ENCODE measurements at places on chromosomes 2 and 18.

GRCh38 chr2:37992601-37993000 is 67.5 kb downstream of the RMDN2 start:
- no peak for DNase-seq

GRCh38 chr18:75612456-75612855 is 185.0 kb upstream of the SMIM21 start:
- no peak for DNase-seq

DNA sequence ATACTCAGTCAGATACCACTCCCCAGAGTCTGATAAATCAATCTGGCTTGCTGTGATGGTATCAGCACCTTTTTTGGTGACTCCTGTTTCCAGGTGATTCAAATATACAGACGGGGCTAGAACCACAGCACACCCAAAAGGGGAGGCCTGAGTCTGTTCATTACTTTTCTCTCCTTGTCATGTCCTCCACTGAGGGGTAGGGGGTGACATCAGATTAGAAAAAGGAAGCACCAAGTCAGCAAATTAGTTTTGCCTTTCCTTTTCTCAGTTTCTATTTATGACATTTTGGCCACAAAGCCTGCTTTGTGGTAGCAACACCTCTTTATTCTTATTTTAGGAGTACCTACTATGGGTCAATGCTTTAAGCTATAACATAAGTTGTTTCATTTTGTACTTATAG is 127.4 kb downstream of the CCDC102B start:
- DNase-seq, result no peak

GRCh38 chr18:2392446-2392845 is 178.9 kb downstream of the METTL4 start:
- DNase-seq, result no peak

DNA sequence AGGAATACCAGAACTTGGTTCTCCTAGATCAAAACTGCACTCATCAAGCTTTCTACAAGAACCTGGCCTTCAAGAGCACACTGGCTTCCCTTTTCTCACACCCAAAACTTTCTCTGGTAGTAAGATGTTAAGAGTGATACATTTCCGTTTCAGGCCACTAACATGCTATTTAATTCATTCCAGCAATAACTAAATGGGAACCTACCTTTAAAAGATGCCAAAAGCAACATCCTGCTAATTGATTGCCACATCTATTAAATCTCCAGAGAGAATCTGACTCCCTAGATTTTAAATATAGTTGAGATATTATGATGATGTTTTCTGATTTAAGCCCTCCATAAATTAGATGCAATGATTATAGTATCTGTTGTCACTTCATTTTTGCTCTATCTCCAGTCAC is 71.6 kb downstream of the KCTD18 start:
- DNase-seq, result no peak

- no peak for DNase-seq
Observed at GRCh38 chr2:206218796-206219499, 55.5 kb upstream of the ZDBF2 start.

All from dorsolateral prefrontal cortex (tissue), 122 donors.